IPS DF 19.7 (cell line): ENCODE measurements at places on chromosomes 13 and 19.

- no peak for DNase-seq
Measured at GRCh38 chr13:97125810-97126738, 96.1 kb upstream of the MBNL2 start.

DNA sequence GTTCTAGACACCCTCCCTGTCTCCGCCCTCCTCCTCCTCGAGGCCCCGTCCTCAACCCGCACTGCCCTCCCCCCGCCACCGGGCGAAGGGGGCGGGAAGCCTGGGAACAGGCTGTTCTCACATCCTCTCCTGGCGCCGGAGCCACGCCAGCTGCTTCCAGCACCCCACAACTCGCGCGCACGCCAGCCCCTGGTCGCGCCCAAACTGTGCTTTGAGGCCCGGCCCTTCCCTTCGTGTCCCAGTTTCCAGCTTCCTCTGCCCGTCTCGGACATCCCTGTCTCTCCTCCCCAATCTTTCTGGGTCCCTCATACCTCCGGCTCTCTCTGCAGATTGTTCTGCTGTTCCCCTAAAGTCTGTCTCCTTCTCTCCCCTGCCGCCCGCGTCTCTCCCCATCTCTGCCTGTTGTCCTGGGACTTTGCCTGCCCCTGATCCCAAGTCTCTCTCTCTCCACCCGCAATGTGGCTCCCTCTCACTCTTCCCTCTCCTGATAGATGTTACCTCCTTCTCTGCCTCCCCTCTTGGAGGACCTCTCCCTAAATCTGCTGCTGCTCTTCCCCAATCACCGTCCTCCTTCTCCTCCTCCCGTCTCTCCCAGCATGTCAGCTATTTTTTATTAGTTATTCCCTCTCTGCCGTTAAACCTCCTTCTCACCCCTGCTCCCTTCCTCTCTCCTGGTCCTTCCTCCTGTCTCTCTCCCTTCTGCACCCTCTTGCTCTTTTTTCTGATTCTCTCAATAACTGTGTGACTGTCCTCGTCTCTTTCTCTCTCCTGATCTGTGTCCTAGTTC is 14.2 kb downstream of the DPF1 start:
- no peak for DNase-seq

- no peak for DNase-seq
Measured at GRCh38 chr19:31962561-31962996, 382.8 kb upstream of the ZNF507 start.

GRCh38 chr19:45607071-45608029 is 5.3 kb upstream of the GPR4 start:
- DNase-seq = no peak

DNA sequence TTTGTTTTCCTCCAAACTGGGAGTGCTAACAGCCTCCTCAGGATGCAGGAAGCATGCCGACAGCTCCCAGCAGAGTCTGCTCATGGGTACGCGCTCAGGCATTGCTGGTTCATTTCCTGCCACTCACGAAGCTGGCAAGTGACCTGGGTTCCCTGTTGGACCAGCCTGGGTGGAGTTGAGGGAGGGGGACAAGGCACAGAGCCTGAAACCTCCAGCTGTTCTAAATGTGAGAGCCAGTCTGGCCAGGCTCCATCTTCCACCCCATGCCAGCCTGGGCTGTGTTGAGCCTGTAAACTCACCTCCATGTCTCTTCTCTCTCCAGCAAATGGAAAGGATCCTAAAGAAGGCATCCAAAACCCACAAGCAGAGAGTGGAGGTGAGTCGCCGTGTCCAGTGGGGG is 5.0 kb downstream of the FAM32A start:
- no peak for DNase-seq

- no peak for DNase-seq
Measured at GRCh38 chr19:32651729-32652140, 23.2 kb downstream of the ANKRD27 start.

DNA sequence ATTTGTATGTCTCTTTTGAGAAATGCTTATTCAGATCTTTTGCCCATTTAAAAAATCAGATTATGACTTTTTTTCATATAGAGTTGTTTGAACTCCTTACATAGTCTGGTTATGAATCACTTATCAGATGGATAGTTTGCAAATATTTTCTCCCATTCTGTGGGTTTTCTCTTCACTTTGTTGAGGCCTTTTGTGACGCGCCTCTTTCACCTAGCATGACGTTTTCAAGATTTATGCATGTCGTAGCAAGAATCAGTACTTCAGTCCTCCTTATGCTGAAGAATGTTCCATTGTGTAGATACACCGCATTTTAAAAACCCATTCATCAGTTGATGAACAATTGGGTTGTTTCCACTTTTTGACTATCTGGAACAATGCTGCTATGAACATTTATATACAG is 13.4 kb downstream of the PABPC3 start:
- DNase-seq = no peak

DNA sequence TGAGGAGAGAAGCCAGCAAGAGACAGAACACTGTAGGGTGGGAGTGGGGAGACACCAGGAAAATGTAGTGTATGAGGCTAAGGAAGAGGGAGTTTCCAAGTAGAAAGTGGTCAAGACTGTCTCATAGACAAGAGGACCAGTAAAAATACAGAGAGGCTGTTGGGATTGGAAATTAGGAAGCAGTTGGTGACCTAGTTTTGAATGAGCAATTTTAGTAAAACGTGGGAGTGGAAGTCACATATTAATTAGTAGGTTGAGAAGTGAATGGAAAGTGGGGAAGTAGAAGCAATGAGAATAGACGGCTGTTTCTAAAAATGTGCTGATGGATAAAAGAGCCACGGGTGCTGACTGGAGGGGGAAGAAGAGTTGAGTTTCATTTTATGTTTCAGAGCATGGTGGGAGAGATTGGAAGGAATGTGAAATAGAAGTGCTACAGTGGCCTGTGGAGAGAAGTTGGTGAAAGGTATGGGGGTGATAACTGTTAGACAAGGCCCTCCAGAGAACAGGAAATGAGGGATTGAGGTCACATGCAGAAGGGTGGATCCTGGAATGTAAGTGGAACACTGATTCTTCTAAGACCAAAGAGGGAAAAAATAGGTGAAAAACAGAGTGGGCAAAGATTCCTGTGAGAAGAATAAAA is 247.3 kb downstream of the MTUS2 start:
- DNase-seq = no peak

DNA sequence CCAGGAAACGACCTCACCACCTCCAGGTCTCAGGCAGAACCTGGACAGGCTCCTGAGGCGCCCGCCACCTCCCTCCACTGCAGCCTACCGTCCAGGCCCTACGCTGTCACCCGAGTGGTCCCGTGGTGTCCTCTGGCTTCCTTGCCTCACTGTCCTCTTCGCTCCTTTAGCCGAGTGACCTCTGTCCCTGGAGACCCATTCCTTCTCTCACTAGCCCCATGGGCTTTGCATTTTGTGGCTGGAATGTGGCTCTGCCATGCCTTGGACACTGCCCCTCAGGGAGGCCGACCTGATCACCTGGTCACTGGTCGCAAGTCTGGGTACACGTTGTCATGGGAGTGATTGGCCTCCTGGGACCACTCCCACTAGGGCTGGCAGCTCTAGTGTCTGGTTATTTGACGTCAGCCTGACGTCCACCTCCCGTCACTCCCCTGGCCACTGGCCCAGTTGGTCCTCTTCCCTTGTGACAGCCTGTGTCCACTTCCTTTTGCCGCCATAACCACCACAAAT is 17.9 kb downstream of the SLC25A42 start:
- no peak for DNase-seq

GRCh38 chr19:18438331-18439024 is 545 bp upstream of the ISYNA1 start:
- no peak for DNase-seq

DNA sequence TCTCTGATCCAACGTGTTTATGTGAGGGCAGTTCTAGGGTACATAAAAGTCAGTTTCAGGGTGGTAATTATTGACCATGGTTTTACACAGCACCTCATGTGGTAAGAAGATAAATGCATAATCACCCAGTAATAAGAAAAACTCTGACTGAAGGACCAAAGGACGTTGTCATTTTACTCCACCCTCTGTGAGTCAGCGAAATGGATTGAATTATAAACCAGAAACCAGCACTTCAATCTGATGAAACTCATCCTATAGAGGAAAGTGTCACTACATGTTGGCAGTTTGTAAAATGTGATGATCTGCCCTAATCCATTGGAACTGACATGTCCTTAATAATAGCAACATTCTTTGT is 406.8 kb downstream of the KLF5 start:
- no peak for DNase-seq

DNA sequence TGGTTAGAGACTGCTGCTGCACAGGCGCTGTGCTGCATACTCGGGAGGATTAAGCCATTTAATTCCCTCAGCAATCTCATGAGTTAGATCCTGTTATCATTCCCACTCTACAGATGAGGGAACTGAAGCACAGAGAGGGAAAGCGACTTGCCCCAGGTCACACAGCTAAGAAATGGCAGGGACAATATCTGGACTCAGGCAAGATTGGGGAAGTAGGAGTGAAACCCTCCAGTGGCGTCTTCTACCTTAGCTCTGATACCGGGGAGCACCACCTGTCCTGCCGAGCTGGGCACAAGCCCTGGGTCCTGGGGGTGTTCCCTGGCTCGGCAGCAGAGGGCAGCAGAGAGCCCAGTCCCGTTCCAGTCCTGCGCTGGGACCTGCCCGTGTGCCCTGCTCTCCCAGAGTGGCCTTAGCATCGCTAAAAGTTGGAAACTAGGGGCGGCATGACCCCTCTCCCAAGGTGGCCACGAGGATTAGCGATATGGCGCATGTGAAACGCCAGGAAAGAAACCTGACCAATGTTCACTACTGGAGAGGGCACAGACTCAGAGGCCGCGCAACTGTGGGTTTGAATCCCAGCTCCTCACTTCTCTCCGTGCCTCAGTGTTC is 20.5 kb downstream of the CYTH2 start:
- DNase-seq = no peak

DNA sequence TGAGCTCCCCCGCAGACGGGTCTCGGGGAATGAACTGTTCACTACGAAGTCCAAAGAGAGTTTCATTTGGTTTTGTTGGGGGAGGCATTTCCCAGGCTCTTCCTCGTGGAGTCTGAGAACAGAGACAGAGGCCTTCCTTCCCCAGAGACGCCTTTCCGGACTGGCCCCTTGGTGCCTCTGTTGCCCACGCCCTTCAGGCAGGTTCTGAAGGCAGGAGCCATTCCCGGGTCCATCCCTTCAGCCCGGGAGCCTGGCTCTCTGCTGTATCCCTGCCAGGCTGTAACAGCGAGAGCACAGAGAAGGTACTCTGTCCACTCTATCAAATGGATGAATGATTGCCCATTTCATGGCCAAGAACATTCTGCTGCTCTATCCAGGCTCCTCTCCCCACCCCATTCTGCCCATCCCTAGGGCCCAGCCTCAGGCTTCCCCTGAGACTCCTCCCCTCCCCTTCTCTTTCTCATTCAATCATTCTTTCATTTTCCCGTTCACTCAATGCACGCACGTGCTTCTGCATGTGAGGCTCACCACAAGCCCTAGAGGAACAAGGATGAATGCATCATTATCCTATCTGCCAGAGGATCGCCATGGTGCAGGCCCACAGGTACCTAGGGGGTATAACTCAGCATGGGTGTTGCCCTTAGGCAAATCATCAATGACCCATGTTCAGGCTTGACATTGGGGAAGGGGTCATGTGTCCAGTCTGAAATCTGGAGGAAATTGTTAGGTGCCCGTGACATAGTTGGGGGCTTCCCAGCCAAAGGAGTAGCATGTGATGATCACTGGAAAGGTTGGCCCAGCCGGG is 298.6 kb downstream of the ZNF536 start:
- no peak for DNase-seq

- DNase-seq = peak; percentile 60
Measured at GRCh38 chr13:73765651-73766384, 368.4 kb downstream of the KLF12 start.

- DNase-seq = no peak
Measured at GRCh38 chr19:46606019-46606418, 4.9 kb downstream of the CALM3 start.

DNA sequence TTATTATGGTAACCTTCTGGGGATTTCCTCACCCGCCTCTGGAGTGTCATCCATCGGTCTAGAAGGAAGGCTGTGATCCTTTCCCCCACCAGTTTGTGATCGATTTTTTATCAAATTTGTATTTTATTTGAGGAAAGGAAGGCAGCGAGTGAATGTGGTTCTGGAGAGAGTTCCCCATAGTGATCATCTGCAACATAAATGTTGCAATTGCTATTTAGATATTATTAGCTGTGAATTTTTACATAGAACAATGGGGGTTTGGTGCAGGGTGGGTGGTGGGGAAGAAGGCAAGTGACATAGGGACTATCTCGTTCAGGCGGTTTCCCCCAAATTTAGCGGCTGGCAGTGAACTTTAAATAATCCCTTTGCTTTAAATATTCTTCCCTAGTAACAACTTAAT is 1.2 kb downstream of the CDK8 start:
- DNase-seq = no peak

DNA sequence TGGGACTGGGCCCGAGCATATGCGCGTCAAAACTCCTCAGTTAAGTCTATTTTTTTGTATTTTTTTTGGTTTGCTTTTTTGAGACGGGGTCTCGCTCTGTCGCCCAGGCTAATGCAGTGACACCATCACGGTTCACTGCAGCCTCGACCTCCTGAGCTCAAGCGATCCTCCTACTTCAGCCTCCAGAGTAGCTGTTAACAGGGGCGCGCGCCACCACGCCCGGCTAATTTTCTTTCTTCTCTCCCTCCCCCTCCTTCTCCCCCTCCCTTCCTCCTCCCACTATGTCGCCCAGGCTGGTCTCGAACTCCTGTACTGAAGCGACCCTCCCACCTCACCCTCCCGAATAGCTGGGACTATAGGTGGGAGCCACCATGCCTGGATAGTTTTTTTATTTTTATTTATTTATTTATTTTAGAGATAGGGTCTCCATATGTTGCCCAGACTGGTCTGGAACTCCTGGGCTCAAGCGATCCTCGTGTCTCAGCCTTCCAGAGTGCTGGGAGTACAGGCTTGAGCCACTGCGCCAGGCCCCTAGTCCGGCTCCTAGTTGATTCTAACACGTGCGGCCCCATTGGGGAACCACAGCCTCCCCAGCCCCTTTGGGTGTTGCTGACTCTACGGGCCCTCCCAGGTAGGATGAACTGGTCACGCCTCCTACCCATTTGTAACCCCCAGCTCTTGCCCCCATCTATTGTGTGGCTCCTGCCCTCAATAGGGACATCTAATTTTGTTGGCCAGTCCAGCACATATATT is 806 bp upstream of the ZNF837 start:
- no peak for DNase-seq

GRCh38 chr19:35115177-35115951 is at the start of gene FXYD3:
FXYD3 (plus strand) TSS chr19:35115823; CDS start chr19:35119377, 3,554 bp downstream.
- DNase-seq = no peak
